ENCODE measurements at places on chromosomes 1 and 21.

- no peak for DNase-seq
These were observed 14.6 kb downstream of the TNNT2 start for GRCh38 chr1:201362906-201363305.

DNA sequence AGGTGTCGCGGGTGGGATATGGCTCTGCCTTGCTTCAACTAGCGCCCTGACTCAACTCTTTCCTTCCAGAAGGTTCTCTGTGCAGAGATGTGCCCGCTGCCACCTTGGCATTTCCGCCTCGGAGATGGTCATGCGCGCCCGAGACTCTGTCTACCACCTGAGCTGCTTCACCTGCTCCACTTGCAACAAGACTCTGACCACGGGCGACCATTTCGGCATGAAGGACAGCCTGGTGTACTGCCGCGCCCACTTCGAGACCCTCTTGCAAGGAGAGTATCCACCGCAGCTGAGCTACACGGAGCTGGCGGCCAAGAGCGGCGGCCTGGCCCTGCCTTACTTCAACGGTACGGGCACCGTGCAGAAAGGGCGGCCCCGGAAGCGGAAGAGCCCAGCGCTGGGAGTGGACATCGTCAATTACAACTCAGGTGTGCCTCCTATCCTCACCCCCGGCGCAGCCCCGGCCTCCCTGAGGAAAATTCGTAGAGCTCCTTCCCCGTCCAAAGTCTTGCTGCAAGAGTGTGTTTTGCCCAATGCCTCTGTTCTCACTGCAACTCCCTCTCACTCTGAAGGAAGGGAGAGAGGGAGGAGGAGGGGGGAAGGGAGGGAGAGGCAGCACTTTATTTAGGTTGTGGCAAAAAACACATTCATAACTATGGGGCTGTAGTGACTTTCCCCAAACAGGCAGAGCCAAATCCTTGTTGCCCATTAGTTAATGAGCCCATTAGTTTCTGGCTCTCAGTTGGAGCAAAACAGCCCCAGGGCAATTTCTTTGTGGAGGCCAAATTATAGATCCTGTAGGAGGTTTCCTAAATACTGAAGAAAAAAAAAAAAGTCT, 4.3 kb downstream of the LHX9 start:
- DNase-seq, result no peak

GRCh38 chr1:240351690-240352089, 260.0 kb downstream of the FMN2 start:
- no peak for DNase-seq

DNA sequence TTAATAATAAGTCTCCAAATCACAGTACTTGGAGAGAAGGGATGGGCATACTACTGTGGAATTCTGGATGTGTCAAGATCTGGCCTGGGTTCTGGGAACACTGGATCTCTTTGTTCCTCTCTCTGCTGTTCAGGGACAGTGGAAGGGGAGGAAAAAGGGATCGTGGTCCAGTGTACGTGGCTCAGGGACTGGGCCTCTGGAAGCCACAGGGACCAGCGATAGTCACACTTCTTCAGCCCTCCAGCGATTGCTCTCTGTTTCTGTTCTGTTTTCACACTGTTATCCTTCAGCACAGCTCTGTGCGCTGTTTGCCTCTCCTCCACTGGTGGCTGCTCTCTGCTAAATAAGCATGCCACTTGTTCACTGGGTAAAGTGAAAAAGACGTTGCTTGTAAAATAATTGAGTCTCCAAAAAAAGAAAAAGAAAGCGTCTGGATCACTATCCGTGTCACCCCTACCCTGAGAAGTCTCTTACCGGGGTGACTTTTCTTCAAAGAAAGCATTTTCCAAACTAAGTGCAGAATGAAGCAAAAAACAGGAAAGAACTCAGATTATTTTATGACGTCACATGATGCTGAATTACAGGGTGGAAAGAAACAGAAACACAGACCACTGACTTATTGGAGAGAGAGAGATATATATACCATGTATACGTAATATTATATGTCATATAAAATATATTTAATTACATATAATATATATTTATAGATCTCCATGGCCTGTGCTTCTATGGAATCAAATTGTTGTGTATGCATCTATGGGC, 279.4 kb downstream of the RGS7 start:
- no peak for DNase-seq

DNA sequence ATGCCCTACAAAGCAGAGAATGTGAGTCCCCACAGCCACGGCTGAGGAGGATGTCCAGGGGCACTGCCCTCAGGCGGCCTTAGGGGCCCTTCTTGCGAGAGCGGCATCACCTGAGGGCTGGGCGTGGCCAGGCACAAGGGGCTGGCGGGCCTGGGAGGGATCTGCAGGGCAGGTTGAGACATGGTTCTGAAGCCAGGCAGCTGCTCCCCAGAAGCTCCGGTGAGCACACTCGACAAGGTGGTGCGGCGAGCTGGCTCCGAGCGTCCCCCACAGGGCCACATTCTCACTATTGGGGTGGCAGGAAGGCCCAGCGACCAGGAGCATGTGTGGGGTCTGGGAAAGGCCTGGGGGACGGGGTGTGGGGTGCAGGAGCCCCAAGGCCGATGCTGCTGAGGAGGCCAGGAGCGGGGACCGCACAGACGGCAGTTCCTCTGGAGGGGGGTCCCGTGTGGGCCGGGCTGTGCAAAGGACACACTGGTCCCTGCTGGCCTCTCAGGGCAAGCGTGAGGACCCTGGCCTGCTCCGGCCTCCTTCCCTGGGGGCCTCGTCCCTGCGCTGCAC, 47.2 kb downstream of the MORN1 start:
- peak; percentile 1 for DNase-seq

DNA sequence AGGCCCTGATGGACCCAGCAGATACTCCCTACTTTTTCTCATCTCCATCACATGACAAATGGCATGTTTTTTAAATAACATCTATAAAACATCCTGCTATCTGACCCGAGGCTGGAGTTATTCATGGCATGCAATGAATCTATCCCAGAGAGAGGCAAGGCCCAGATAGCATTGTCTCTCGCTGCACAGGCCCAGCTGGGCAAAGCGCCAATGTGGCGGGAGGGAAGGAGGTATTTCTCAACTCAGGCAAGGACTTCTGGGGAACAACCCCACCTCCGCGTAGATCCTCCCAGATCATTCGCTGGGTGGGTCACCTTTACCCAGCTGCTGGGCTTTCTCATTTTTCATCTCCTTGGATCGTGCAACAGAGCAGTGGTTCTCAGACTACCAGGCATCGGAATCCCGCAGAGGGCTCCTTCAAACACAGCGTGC, 59.8 kb downstream of the ERG start:
- DNase-seq, result no peak

DNA sequence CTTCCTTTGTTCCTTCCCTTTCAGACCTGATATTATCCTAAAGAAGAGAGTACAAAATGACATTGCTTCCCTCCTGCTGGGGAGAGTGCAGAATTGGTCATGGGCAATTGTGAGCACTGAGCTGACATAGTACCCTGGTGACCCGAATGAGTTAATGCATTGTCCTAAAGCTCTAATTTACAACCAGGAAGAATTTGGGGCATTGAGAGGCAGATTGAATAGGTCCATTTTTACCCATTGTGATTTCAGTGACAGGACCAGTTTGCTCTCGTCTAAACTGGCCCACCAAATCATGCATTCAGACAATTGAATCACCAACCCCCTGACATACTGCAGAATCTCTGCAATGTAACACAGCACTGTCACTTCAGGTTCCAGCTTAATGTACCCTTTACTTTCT, 497.4 kb downstream of the DPYD start:
- no peak for DNase-seq

- no peak for DNase-seq
These were observed 46.2 kb downstream of the DYRK1A start for GRCh38 chr21:37412603-37413360.

DNA sequence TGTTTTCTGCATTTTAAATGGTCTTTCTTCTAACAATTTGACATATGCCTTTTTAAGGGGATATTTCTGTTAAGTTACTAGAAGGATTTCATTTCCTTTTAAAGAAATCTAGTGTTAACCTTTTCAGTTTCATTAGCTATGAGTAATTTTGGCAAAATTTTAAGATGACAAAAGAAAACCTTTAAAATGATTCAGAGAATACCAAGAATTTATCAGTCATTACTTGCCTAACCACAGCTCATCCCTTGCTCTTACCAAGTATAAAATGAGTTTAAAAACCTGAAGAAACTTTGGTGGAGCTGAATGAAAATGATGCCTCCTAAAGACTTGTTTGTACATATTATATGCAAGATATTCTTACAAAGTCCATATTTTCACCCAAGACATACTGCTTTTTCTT, 101.7 kb downstream of the NEK7 start:
- DNase-seq, result no peak

DNA sequence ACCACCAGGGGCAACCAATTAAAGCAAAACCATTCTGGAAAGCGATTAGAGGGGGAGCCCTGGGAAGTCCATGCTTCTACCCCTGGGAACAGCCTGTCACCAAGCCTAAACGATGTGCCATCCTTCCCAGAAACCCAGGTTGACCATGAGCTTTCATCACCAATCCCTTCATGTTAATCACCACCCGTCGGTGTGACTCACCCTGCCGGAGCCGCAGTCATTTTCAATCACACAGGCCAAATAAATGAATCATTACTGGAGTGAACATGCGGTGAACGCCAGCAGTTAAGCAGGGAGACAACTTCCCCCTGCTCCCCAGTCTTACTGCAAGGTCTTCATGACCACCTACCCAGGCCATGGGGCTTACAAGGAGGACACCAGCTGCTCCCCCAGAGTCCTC, 308.8 kb downstream of the AJAP1 start:
- no peak for DNase-seq

DNA sequence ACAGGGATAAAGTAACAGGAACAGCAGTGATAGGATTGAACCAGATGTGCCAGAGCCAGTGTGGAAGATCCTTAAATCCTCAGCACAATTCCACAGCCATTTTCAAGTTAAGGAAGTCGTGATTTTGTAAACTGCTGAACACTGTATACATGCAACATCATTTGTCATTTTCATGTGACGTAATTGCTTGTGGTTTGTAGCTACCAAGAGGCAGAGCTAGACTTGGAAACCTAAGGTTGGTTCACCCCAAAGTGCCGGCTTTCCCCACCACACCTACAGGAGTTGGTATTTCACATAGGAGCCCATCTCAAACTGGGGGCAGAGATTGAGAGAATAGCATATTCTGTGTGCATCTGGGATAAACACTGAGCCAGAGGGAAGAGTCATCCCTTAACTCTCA, 113.9 kb downstream of the CAPN8 start:
- DNase-seq, result no peak

DNA sequence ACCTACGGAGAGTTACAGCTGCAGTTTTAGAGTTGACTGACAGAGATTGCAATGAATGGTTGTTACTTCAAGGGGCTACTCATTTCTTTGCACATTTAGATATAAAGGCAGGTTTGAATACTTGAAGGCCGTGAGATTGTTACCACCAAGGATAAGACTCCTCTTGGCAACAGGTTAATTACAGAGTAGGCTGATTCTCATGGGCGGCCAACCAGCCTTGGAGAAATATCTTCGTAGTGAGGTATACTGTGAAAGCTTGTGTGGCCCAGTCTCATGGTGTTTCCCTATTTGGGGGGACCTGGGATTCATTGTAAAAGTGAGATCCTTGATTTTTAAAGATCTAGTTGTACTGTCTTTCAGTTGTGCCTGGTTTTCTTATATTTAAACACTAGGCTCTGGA, 103.2 kb upstream of the OLFM3 start:
- DNase-seq, result no peak

- DNase-seq, result no peak
These were observed 107.8 kb downstream of the TMEM53 start for GRCh38 chr1:44566281-44567046.

GRCh38 chr1:192445839-192446489, 129.2 kb downstream of the RGS21 start:
- DNase-seq, result no peak

DNA sequence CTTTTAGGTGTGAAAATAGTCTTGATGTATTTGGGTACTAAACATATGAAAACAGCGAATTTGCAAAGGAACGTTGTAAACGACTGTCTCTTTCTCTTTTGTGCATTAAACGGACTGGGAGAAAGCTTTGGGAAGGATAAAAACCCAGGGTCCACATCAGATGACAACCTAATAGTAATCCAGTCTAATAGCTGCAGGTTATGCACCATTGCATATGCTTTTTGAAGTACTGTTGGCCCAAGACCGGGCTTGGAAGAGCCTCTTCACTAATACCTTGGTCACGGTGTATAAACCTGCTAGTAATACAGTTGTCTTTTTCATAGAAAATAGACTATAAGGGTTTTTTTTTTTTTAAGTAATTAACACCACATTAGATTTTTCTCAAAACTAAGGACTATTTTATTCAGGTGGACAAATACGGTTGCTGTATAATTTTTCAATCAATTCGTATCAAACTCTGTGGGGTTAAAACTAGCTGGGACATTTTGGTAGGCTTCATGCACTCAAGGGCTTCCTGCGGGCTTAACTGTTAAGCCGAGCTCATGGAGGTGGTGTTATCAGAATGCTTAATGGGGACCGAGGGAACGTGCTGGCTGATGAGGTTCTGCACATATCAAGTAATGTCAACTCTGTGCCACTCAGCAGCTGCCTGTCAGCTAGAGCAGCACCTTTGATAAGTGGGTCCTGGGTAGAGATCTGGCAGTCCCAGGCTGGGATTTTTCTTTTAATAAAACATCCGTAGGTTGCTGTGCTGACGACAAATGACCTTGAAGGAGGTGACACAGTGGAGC, 2.1 kb downstream of the RYR2 start:
- no peak for DNase-seq

- no peak for DNase-seq
These were observed 113.7 kb upstream of the WARS2 start for GRCh38 chr1:119254067-119254720.

DNA sequence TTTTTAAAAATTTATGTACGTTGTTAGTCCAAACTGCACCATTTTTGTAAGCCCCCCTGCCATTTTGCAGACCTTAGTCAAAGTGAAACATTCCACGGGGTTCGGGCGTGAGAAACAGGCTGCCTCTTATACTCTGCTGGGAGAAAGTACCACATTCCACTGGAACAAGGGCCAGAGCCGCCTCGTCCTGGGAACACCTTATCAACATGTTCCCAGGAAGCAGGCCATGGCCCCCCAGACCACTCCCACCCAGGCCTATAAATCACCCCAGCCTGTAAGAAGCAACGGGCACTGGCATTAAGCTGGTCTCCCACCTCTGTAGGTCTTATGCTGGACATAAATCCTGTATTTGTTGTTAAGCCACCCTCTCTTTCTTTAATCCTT, 854 bp upstream of the ZRANB2 start:
- no peak for DNase-seq

DNA sequence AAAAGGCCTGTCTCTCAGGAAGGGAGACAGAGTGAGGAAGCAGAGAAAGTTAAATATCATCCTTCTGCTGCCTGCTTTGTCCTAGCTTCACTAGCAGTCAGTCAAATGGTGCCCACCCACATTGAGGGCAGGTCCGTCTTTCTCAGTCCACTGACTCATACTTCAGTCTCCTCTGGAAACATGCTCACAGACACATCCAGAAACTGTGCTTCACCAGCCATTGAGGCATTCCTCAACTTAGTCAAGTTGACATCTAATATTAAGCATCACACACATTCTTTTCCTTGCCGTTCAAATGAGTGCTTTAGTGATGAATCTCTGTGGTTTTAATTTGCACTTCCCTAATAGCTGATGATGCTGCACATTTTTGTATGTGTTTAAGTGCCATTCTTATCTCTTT, 777.8 kb upstream of the PRMT6 start:
- no peak for DNase-seq

GRCh38 chr1:6259491-6260362, 1.2 kb downstream of the GPR153 start:
- peak; percentile 53 for DNase-seq
